ENCODE measurements at places on chromosomes 13 and 19. TPM values are rescaled to one million over a fixed set of nuclear protein-coding genes. Genes with fewer than 3 reads are reported as not detected.

DNA sequence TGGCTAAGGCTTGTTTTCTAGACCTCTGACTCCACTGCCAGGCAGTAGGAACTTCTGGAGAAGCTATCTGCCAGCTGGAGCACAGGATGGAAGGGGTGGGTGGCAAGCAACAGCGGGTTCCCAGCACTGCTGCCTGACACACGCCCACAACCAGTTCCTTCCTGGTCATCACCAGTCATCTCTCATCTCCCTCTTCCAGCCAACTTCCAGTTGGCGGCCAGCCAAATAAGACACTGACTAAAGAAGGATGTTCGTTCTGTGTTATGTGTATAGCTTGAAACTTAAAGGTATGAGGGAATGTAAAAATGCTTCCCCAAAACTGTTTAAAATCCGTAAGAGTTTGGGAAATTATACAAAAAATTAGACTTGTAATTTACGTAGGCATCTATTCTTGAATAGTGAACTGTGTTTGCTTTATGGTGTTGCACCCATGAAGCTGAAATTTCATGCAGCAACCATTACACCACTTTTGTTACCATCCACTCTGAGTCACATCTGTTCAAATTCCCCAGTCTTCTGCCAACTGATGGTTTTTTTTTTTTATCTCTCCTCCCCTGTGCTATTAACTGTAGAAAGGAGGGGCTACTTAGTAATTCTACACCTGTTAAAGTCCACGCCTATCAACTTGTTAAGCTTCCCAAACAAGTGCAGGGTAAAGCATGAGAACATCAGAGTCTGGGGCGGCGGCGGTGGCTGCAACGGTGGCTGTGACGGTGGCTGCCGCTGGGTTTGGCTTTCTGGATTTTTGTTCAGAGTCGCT, 86.2 kb upstream of the FRY start:
- peak; percentile 57 for DNase-seq

Gene UTP14C
- 3.1 TPM for polyA plus RNA-seq

- no peak for DNase-seq
These were observed 348.8 kb upstream of the SLITRK5 start for GRCh38 chr13:87322386-87322785.

Gene SPTBN4
- polyA plus RNA-seq: 5.4 TPM

DNA sequence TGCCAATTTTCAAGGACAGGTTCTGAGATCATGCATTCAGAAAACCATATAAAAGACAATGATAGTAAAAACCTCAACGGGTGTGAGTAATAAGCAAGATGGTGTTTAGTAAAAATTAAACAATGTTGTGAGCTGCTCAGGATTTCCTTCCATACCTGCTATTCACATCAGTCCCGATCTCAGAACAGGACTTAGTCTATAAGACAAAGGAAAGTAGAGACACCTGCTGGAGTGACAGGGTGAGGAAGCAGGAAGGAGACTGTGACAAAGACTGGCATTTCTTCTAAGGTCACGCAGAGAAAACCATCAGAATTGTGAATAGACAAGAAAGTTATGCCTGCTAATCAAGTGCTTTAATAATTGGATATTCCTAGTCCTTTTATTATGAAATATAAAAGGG, 648.0 kb downstream of the DACH1 start:
- DNase-seq: no peak

DNA sequence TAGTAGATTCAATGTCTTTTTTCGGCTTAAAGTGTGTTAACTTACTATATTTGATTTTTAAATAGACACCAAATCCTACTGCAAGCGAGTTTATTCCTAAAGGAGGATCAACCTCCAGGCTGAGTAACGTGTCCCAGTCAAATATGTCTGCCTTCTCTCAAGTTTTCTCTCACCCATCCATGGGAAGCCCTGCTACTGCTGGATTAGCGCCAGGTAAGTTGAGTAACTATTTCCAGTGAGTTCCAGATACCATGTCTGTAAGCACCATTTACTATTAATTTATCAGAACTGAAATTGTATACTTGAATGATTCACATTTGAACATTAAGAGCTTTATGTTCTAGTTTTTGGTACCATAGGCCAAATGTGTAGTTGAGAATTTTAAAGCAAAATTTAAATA, 81.8 kb downstream of the PAN3 start:
- DNase-seq: no peak

Gene SBSN
- polyA plus RNA-seq: not detected

DNA sequence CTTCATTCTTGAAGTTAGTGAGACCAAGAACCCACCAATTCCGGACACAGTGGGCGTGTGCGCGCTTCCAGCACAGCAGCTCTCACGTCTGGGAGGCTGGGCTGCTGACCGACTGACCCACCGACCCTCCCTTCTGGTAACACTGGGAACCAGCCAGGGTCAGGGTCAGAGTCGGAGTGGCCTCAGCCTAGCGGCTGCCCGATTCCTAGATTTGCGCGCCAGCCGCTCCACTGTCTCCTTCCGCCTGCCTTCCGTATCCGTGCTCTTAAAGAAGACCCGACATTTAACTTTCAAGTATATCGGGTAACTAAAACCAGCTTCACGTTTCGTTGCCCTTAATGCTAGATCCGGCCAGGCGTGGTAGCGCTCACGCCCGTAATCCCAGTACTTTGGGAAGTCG, 41.1 kb downstream of the SERP2 start:
- DNase-seq: no peak

DNA sequence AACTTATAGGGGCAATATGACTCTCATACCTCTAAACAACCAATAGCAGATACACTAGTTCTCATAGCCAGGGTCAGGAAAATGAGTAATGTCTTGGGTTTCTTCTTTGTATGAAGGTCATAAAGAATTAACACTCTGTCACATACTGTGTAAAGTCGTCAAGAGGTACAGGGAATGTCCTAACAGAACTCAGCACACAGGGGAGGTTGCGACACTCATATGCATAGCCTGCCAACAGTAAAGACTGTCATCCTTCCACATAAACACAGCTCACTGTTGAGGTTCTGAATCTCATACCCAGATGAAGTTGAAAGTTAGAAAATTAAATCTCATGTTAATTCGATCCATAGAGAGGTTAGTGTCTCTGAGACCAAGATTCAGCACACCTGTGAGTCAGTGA, 34.2 kb upstream of the ZNF254 start:
- DNase-seq: no peak

Gene CEACAM1
- 1.6 TPM for polyA plus RNA-seq

DNA sequence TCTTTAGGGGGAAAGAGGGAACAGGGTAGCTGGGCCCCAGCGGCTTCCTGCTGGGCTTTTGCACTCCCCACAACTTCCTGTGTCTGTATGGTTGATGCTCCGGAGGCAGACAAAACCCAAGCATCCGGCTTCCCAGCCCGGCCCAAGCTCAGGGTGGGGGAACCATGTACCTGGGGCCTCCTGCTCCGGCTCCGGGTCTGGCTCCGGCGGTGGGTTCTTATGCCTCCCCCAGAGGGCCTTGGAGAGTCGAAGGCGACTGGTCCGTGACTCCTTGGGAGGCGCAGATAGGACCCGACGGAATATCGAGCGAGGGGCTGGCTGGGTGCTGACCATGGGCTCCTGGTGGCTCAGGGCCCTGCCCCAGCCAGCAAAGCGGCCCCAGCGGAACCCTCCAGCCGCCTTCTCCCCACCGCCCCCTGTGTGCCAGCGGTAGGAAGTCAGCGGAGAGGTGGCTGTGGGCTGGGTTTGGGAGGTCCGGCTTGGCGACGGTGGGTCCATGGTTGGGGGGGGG, 428 bp downstream of the RASAL3 start:
- no peak for DNase-seq

Gene C19orf73
- 3.8 TPM for polyA plus RNA-seq

Gene ZNF763
- polyA plus RNA-seq: 5.3 TPM

GRCh38 chr13:99932912-99933311, 38.7 kb downstream of the ZIC5 start:
- no peak for DNase-seq

DNA sequence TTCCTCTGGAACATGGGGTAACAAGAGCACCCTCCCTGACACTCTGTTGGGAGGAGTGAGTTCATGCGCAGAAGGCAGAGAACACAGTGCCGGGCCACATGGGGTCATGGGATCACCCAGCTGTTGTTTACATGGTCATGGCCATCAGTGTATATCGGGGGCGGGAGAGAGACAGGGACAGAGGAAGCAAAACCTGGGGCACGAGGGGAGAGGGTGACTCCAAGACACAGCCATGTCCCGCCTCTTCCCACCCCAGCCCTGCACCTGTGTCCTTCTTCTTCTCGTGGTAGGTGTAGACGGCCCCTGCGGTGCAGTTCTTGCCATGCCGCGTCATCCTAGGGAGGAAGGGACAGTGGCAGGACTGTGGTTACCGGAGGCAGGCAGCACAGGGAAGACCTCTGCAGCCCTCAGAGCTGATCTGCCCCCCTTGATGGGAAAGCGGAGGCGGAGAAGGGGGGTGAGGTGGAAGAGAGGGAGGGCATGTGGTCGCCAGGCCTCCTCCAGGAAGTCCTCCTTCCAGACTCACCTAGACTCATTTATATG, 19.9 kb downstream of the NOSIP start:
- DNase-seq: peak; percentile 65

DNA sequence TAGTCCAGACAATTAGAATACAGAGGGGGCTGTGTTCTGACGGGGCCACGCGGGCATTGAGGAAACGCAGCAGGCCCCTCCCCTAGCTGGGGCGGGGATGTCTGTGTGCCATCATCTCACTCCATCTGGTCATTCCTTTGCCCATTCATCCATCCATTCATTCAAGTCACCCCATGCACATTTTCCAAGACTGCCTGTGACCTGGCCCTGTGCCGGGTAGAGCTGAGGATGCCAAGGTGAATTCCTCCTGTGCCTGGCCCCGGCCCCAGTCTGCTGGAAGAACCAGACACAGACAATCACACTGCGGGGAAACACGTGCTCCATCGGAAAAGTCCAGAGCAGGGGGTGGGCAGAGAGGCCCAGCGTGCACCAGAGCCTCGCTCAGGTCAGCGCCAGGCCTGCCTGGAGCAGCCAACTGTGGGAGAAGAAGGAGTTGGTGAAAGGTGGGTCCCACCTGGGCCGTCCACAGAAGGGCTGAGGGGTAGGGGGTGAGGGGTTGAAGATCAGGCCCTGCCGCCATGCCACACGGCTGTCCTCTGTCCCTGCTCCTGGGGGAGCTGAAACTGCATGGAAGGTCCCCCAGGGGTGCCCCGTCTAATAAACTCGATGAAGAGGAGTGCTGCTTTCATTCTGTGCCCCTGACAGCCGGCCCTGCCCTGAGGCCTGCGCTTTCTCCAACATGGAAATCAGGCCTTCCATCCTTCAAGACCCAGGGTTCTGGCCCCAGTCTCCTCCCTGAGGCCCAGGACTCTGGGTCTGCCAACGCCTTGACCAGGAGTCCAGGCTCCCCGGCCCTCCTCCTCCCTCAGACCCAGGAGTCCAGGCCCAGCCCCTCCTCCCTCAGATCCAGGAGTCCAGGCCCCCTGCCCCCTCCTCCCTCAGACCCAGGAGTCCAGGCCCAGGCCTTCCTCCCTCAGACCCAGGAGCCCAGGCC, 1.6 kb upstream of the CACNG6 start:
- DNase-seq: no peak

DNA sequence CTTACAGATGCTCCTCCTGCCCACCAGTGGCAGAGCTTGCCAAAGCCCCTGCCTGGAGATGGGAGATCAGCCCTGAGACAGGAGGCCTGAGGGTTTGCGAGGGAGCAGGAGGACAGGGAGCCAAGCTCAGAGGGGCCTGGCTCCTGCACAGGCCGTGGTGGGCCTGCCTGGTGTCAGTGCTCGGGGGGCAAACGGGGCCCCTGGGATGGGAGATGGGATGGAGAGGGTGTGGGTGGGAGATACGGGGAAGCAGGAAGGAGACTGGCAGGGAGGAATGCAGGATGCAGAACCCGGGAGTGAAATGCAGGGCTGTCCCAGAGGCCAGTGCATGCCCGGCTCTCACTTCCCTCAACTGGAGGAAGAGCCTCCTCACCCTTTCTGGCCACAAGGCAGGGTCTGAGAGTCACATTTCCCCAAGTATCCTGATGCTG, 19.9 kb downstream of the ELAVL1 start:
- DNase-seq: peak; percentile 62

DNA sequence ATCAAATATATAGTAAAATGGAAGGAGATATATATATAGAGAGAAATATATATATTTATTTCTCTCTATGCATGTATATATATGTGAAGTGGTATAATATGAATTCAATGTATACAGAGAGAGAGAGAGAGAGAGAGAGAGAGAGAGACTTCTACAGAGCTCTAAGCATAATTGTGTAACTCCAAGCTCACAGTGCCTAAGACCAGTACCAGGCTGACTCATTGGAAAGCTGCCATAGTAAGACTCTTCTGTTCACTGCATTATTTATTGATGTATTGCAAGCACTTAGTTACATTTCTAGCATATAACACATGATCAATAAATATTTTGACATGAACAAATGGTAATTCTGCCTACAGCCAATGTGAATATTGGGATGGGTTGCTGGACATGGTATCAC, 1734.7 kb downstream of the SLITRK1 start:
- no peak for DNase-seq

DNA sequence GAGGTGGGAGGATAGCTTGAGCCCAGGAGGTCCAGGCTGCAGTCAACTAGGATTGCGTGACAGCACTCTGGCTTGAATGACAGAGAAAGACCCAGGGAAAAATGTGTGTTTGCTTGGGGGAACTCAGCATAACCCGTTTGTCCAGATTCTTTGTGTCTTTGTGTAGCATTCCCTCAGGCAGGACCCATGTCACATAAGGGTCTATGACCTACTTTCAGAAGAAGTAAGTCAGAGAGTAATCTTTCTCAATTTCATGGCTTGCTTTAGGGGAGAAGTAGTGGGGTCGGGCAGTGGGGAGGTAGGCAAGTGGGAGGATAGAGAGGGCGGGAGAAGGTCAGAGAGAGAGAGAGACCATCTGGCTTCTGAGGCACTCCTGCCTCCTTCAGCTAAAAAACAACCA, 11.9 kb upstream of the PSPC1 start:
- DNase-seq: no peak

DNA sequence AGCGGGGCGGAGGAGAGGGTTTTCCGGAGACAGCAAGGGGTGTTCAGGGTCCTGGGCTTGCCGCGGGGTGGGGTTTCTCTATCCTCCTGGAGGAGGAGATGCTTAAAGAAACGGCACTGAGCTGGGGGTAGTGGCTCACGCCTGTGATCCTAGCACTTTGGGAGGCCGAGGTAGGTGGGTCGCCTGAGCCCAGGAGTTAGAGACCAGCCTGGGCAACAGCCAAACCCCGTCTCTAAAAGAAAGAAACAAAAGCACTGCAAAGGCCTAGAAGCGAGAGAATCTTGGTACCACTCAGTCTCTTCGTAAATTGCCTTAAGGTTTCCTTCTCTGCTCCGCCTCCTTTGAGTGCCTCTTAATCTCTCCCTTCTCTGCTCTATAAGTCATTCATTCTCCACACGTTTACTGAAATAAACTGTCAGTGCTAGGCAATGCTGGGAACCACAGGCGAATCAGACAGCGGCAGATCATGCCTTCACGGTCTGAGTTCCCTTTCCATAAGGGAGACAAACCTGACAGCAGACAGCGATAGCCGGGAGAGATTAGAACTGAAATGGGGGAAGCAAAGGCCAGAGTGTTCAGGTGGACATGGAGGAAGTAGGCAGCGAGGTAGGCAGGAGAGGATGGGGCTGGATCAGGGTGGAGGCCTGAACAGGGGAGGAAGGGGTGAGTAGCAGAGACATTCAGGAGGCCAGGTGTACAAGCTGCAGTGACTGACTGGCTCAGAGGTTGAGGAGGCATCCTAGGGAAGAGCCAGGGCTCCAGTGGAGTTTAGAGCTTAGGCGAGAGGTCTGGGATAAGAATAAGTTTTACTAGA, 580 bp downstream of the EIF3K start:
- DNase-seq: no peak

Gene VSIG10L
- 1.7 TPM for polyA plus RNA-seq

Gene ZNF420
- polyA plus RNA-seq: 6.7 TPM

- DNase-seq: no peak
These were observed 964 bp downstream of the KHSRP start for GRCh38 chr19:6423499-6424194.

GRCh38 chr19:47415953-47416642, 3.2 kb downstream of the MEIS3 start:
- no peak for DNase-seq
